ENCODE measurements at places on chromosomes 4 and X.

DNA sequence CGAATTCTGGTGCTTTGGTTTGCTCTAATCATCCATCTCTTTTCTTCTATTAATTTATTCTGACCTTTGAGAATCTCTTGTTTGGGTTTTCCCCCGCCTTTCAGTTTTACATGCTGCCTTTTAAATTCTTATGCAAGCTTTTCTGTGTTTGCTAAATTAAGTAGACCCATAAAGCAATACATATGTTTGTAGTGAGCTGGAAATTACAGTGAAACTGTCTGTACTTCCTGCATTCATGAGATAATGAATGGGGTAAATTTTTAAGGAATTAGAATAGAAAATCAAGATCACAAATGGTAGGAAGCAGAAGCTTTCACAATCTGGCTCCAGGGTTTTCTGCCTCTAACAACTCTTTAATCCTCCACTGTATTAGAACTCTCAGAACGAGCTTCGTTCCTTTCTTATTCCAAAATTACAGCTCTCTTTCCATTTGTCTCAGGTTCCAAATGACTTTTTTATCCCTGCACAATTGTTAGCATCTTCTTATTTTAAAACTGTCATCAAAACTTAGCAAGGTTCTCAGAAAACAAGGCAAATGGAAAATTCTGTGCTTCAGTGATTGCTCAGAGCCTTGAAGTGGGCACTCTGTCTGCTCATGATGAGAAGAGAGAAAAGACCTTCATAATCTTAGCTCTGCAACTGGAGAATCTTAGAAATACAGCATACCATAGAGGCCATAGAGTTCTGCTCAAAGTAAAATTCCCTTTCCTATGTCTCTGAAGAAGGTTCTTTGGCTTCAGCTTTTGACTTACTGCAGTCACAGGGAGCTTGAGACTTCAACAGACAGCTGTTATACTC lies 108.2 kb downstream of the EGF start:
- no peaks in the 10 kb centered on the region for H3K27me3 ChIP-seq
- no peak overlapping the region for H3K4me3 ChIP-seq
- H3K4me1 ChIP-seq = peaks cover 13% of the 10 kb centered on the region
- no peaks in the 10 kb centered on the region for H3K36me3 ChIP-seq
- DNase-seq = no peak

DNA sequence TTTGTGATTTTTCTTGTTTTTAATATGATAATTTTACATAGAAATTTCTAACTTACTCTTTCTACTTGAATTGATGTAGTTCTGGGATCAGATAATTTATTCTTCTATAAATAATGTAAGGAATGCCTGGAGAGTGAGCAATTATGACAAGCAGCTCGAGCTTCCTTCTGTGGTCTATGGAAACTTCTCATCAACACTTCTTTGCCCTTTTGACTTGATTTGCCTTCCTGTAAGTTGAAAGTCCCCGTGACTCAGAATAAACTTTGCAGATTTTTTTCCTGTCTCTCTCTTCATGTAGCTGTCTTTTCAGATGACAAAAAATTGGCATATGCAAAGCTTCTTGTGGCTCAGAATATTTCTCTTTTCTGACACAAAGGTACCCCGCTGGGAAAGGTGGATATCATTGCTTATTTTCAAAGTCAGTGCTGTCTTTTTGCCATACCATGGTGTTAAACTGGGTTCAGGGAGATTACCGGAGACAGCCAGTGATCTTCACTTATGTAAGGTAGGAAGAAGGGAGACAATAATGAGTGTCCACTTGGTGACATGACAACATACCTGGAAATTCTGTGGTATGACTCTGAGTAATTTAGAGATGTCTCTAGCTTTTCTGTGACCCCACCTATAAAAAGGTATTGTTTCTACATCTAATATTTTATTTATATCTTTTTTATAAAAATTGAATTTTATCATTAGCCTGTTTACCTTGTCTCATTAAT lies 278.6 kb upstream of the GNPDA2 start:
- H3K4me3 ChIP-seq = no peak overlapping the region
- no peaks in the 10 kb centered on the region for H3K36me3 ChIP-seq
- no peaks in the 10 kb centered on the region for H3K27me3 ChIP-seq
- DNase-seq = no peak
- H3K4me1 ChIP-seq = no peaks in the 10 kb centered on the region

DNA sequence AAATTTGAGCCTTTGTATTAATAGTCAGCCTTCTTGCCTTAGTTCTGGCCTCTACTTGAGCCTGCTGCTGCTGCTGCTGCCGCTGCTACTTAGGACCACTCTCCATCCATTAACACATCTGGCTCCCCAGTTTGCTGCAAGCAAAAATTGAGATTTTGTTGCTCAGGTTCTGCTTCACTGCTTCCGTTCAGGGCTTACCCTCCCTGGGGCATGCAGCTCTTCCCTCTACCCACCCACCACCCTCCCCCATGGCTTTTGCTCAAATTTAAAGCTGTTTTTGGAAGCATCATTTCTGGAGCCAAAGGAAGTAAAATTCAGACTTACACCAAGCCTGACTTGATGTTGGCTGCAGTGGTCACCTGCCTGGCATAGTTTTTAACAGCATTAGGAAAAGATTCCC lies 28.9 kb upstream of the FRMPD3 start:
- no peaks in the 10 kb centered on the region for H3K27me3 ChIP-seq
- no peak overlapping the region for H3K4me3 ChIP-seq
- H3K27ac ChIP-seq = no peak overlapping the region
- H3K36me3 ChIP-seq = no peaks in the 10 kb centered on the region
- no peaks in the 10 kb centered on the region for H3K4me1 ChIP-seq

DNA sequence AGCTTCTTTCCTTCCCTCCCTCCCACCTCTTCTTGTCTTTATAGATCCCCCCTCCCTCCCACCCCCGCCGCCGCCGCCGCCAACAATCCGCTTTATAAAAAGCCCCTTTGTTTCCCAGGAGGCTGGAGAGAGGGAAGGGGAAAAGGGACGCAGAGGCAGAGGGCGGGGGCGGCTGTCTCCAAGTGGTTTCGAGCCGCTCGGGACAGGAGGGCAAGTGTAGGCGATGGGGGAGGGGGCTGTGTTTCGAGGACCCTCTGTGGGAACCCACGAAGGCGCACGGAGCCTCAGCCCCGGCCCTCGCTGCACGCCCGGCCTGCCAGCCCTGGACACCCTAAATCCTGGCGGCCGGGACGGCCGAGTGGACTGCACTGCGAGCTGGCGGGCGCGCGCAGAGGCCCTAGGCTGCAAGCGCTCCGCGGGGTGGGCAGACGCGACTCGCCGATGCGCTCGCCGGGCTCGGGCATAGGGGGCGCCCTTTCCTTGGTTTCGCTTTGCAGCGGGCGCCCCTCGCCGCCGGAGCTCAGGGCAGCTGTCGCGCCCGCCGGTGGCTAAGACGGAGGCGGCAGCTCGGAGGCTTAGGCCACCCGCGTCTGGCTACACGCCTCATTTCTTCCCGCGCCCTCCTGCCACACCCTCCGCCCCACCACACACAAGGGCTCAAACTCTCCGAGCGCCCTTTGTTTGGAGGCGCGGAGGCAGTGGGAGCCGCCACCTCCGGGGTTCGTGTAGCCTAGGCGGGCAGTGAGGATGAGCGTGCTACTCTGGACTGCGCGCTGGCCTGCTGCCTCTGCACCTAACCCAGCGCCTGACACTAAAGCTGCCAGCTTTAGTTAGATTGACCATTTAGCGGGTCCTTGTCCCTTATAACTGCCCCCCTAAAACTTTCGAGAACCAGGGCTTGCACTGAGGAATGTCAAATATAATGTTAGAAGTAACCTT lies 2.2 kb downstream of the MAMLD1 start:
- H3K4me3 ChIP-seq = peak overlapping the region; percentile 58
- no peaks in the 10 kb centered on the region for H3K4me1 ChIP-seq
- peaks cover 65% of the 10 kb centered on the region for H3K27me3 ChIP-seq
- H3K27ac ChIP-seq = no peak overlapping the region
- peak; percentile 73 for DNase-seq

DNA sequence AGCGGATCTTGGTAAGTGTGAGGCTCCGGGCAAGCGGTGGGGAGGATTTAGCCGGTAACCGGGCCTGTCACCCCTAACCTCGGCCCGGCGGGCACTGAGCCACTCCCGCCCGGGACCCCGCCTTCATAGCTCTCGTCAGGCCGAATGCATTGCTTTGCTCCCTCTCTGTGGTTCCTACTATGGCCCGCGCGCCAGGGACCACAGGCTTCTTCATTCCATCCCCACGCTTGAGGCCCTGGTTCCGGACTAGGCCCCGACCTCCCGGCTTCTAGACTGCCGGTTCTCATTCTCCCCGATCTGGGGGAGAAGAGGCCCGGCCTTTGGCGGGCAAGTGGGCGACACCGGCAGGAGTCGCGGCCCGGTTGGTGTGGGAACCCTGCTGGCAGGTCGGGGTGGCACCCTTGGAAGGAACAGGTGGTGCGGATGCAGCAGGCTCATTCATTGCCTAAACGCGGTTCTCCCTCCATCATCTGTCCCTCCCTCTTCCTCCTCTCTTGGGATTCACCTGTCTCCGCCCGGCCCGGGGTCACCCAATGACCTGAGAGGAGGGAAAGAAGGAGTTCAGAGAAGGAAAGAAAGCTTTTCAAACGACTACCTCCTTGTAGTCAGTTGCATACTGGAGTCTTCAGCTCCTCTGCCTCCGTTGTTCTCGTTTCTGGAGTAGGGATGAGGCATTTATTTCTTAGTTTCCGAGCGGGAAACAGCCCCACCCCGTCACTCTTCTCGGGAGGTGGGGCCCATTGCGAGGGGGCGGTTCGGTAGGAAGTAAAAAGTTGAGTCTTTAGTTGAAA lies at the start of gene NDUFC1:
NDUFC1 (minus strand) TSS at position 657 of the 791 bp plus-strand sequence. CDS start 6,679 bp downstream, outside the sequence.
- H3K4me1 ChIP-seq = peaks cover 19% of the 10 kb centered on the region
- H3K27ac ChIP-seq = peak within 1 kb of the TSS; percentile 94
- peaks cover 4% of the 10 kb centered on the region for H3K36me3 ChIP-seq
- H3K4me3 ChIP-seq = peak within 1 kb of the TSS; percentile 83
- DNase-seq = peak; percentile 81

- no peaks in the 10 kb centered on the region for H3K27me3 ChIP-seq
- no peak overlapping the region for H3K4me3 ChIP-seq
- H3K36me3 ChIP-seq = no peaks in the 10 kb centered on the region
Measured at GRCh38 chr4:178086320-178086719, 644.1 kb upstream of the AGA start.

DNA sequence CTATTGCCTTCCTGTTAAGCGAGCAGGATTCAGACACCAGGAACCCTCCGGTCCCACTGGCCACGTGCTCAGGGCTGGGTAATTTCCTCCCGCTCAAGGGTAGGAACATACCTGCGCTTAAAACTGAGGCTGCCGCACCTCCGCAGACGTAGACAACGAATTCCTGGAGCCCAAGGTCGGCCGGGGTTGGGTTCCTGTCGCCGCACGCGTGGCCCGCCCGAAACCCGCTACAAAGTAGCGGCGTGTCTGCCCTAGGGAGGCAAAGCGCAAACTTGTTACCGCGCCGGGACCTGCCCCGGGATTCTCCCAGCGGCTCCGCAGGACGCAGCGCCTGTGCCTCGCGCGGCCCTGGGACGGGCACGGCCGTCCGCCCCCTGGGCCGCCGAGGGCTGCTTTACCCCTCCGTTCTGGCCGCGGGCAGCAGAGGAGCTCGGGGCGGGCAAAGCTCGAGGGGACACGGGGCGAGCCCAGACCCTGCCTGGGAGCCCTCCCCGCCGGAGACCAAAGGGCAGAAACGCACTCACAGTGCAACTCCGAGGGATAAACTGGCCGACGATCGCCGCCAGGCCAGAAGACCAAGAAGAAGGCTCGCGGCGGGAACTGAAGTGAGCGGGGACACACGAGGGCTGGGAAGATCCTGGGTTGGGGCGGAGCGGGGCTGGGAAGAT lies at the start of gene ERVMER34-1:
ERVMER34-1 (minus strand) TSS at position 607 of the 668 bp plus-strand sequence. CDS start 5,905 bp downstream, outside the sequence.
- H3K27me3 ChIP-seq = peaks cover 28% of the 10 kb centered on the region
- 0 out of 2 replicates have a peak within 1 kb of the TSS, but pooled peaks have one; percentile 79 for H3K27ac ChIP-seq
- peaks cover 22% of the 10 kb centered on the region for H3K36me3 ChIP-seq

DNA sequence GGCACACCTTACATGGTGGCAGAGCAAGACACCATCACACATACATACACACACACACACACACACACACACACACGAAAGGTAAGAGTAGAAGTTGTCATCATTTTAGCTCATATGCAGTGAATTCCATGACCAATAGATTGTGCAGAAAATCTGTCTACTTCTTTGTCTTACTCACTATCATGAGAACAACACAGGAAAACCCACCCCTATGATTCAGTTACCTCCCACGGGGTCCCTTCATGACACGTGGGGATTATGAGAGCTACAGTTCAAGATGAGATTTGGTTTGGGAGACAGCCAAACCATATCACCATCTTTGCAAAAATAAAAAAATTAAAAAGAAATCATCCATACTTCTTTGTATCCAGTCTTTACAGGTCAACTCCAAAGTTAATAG lies 221.1 kb downstream of the BMPR1B start:
- H3K36me3 ChIP-seq = no peaks in the 10 kb centered on the region
- H3K4me1 ChIP-seq = no peaks in the 10 kb centered on the region
- DNase-seq = no peak

GRCh38 chrX:47807548-47807947 lies 29.2 kb upstream of the ZNF81 start:
- no peak overlapping the region for H3K4me3 ChIP-seq
- peak; percentile 27 for DNase-seq
- no peaks in the 10 kb centered on the region for H3K4me1 ChIP-seq
- no peaks in the 10 kb centered on the region for H3K36me3 ChIP-seq

GRCh38 chrX:149145845-149146285 lies 359.2 kb downstream of the IDS start:
- H3K27ac ChIP-seq = no peak overlapping the region
- H3K27me3 ChIP-seq = no peaks in the 10 kb centered on the region
- no peak overlapping the region for H3K4me3 ChIP-seq
- H3K36me3 ChIP-seq = no peaks in the 10 kb centered on the region
- H3K4me1 ChIP-seq = no peaks in the 10 kb centered on the region

GRCh38 chrX:63758011-63758410 lies 27.0 kb downstream of the ARHGEF9 start:
- H3K27ac ChIP-seq = no peak overlapping the region
- no peaks in the 10 kb centered on the region for H3K27me3 ChIP-seq
- peaks cover 7% of the 10 kb centered on the region for H3K4me1 ChIP-seq
- DNase-seq = no peak
- H3K36me3 ChIP-seq = no peaks in the 10 kb centered on the region
- no peak overlapping the region for H3K4me3 ChIP-seq

DNA sequence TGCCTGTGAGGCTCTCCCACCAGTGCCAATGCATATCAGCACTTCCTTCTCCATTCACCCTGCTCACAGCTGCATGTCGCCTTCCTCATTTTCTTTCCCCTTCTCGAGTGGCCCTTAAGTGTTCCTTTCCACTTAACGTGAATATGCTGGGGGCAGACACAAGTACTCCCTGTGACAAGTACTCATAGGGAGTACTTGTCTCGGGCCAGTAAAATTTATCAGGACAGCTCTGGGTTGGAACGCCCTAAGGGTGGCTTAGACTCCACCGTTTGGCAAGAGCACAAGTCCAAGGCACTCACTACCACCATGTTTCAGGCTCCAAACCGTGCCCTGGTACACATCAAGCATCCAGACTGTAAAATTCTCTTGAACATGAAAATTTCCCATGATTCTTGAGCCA lies 3.9 kb upstream of the LDOC1 start:
- H3K4me3 ChIP-seq = no peak overlapping the region
- H3K36me3 ChIP-seq = no peaks in the 10 kb centered on the region
- DNase-seq = no peak
- H3K4me1 ChIP-seq = peaks cover 5% of the 10 kb centered on the region
- no peaks in the 10 kb centered on the region for H3K27me3 ChIP-seq

- no peak overlapping the region for H3K27ac ChIP-seq
- peaks cover 63% of the 10 kb centered on the region for H3K27me3 ChIP-seq
- no peaks in the 10 kb centered on the region for H3K36me3 ChIP-seq
- DNase-seq = peak; percentile 17
Measured at GRCh38 chr4:76898949-76899645, 1.2 kb upstream of the SOWAHB start.

- H3K4me3 ChIP-seq = no peak overlapping the region
- no peaks in the 10 kb centered on the region for H3K36me3 ChIP-seq
- H3K4me1 ChIP-seq = no peaks in the 10 kb centered on the region
- no peaks in the 10 kb centered on the region for H3K27me3 ChIP-seq
- DNase-seq = no peak
Measured at GRCh38 chrX:119529345-119530276, 35.6 kb downstream of the STEEP1 start.
